ENCODE measurements at places on chromosomes 4 and X. TPM values are rescaled to one million over a fixed set of nuclear protein-coding genes. Genes with fewer than 3 reads are reported as not detected.
A peak's percentile ranks its signal among the peaks of the same experiment; 100 is the strongest.

Gene ITM2A
- 51.7 TPM for total RNA-seq

Gene MAGEA2
- total RNA-seq, result 67.5 TPM

Gene PGAM4
- not detected for total RNA-seq

Gene NUDT10
- 1.9 TPM for total RNA-seq

Gene CFI
- total RNA-seq, result 0.26 TPM

Gene CRMP1
- total RNA-seq, result 0.72 TPM

Gene GAGE12E
- total RNA-seq, result 34.1 TPM

Gene PCDH19
- not detected for total RNA-seq

Gene COL4A5
- 5.5 TPM for total RNA-seq

Gene PPEF1
- total RNA-seq, result 5.0 TPM

GRCh38 chr4:20456407-20456806 is 204.7 kb downstream of the SLIT2 start:
- no peak for DNase-seq

DNA sequence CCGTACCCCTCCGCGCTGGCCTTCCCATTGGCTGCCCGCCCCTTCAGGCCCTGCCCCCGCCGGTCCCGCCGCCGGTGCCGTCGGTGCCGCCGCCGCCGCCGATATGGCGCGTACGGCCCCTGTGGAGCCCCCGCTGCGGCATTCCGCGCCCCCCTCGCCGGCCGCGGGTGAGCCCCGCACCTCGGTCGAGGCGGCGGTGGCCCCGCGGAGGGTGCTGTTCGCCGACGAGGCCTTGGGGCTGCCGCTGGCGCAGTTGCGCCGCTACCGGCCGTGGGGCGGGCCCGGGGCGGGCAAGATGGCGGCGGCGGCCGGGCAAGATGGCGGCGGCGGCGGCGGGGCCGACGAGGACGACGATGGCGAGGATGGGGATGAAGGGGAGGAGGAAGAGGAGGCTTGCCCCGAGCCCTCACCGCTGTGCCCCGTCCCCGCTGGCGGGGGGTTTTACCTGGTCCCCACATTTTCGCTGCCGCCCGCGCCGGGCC is at the start of gene PPP1R3F:
PPP1R3F (plus strand) TSS at position 27 of the 482 bp plus-strand sequence; CDS start at position 104, 77 bp downstream.
- no peak for DNase-seq

DNA sequence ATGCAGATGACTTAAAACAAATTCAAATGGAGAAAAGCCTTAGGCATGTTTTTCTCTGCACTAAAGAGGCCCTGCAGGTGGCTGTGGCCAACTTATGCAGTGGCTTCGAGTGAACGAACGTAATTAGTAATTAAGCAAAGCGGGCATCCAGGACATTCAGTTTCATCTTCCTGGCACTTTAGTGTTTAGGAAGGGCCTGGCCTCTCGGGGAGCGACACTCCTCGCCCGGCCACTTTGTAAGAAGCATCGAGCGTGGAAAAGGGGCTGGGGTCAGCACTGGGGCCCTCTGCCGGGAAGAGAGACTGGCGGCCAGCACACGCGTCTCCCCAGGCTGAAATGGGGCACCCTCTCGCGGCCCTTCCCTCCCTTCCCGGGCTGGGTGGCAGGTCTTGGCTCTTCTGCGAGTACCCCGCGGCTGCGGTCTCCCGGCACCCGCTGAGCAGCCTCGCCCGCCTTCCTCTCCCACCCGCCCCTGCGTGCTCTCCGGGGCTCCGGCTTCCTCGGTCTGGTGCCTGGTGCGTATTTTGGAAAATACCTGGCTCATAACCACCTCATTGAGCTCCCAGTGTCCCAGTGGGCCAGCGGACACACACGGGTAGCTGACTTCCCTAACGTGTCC is 677 bp upstream of the CYP4V2 start:
- DNase-seq, result peak; percentile 15

GRCh38 chrX:122046815-122047214 is 999.4 kb downstream of the GLUD2 start:
- no peak for DNase-seq

GRCh38 chrX:48511560-48511959 is 2.8 kb downstream of the PORCN start:
- peak; percentile 41 for DNase-seq

DNA sequence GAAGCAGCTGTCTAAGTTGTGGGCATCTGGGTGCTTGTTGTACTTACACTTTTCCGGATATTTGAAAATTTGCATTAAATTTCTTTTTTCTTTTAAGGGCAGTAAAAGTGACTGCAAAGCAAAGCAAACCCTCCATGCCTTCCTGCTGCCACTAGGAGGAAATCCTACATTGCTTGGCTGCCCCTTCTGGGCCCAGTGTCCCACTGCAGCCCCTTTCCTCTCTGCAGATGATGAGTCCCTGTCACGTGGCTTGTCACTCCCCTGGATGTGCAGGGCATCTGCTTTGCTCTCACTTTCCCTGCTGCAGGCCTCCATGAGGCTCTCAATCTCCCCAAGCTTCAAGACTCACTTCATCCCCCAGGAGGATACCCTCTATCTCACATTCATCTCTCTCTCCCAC is 12.7 kb downstream of the TSR2 start:
- peak; percentile 54 for DNase-seq

GRCh38 chr4:42570221-42570620 is 86.7 kb downstream of the ATP8A1 start:
- no peak for DNase-seq

GRCh38 chr4:142725886-142726285 is 120.2 kb downstream of the INPP4B start:
- DNase-seq, result no peak

GRCh38 chrX:31349515-31349914 is 277.7 kb upstream of the FTHL17 start:
- no peak for DNase-seq

DNA sequence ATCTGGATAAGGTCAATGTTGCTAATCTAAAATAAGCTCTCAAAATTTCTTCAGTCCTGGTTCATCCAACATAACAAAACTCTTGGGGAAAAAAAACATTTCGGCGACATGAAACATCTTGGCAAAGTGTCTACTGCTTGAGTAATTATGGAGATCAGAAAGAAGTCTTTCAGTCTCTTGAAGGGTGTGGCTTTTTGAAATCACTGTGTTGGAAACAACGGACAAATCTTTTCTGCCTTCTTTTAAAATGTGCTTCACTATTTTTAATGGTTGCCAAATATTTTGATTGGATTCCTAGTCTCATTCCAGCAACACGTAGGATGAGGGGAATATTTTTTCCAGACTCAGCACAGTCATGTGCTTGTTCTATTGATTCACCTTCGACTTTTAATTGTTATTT is 138.6 kb downstream of the KLHL8 start:
- DNase-seq, result no peak

- DNase-seq, result no peak
Measured at GRCh38 chr4:25539241-25539640, 116.4 kb upstream of the SLC34A2 start.

DNA sequence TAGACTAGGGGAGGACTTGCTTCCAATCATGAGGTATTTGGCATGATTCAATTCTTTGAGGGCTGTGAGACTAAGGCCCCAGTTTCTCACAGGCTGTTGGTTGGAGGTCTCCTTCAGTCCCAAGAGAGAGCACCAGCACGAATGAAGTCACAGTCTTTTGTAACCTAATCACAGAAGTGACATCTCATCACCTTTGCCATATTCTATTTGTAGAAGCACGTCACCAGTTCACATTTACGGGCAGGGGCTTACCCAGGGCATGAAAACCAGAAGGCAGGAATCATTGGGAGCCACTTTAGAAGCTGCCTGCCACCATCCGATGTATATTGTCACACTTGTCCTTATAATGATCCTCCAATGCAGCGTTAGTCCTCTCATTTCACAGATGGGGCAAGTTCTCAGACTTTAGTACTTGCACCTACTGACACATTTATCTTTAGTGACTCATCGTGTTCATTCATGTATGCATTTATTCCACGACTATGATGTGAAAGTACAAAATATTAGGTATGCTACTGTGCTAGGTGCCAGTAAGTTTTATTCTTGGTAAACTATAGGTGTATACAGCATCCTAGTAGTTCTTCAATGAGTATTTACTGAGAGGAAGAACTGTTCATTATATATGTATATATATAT is 163.8 kb upstream of the PGRMC2 start:
- DNase-seq, result no peak

DNA sequence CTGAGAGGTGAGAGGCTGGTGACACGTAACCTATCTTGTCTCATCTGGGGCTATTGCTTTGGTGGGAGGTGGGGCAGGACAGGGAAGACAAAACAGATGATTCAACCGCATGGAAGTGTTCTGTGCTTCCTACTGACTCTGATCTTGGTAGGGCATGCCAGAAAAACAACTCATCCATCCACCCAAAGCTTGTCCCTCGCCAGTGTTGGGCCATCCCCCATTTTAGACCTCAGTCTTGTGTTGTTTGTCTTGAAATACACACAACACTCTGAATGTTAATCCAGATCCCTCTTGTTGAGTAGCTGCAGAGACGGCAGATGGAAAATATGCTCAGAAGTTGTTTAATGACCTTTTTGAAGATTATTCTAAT is 377 bp downstream of the CHRNA9 start:
- no peak for DNase-seq

GRCh38 chrX:118536687-118537461 is 41.3 kb downstream of the DOCK11 start:
- peak; percentile 38 for DNase-seq

GRCh38 chrX:120749141-120749846 is 119.4 kb upstream of the C1GALT1C1 start:
- no peak for DNase-seq

DNA sequence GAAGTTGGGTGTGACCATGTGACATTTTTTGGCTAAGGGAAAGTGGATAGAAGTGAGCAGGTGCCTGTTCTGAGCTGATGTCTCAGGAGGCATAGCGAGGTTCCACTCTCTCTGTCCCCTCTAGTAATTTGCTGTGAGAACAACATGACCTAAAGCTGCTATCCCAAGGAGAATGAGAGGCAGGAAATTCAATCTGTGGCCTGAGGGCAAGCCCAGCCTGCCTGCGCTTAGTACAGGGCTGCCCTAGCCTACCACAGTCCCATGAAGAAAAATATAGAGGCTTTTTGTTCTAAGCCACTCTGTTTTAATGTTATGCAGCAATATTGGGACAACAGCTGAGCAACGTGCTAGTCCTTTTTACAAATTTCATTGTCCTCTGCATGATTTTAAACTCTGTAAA is 193.1 kb downstream of the LDB2 start:
- peak; percentile 67 for DNase-seq

DNA sequence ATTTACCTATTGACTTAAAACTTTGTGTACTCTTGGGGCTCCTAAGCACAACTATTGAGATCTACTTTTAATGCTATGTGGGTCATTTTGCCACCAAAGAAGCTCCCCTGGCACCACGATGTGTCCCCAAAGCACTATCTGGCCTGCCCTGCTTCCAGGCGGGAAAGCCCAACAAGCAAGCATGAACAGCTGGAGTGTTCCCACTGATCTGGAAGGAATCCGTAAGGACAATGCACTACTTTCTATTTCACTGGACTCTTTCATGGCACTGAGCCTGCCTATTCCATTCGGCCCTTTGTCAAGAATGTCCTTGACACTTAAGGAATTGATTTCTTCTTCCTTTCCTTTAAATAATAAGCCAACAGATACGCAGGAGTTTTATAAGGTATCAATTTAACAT is 38.8 kb downstream of the GRIA3 start:
- no peak for DNase-seq

- no peak for DNase-seq
Measured at GRCh38 chr4:61336916-61337315, 136.8 kb downstream of the ADGRL3 start.

GRCh38 chrX:25536307-25536970 is 520.7 kb upstream of the ARX start:
- DNase-seq, result no peak

DNA sequence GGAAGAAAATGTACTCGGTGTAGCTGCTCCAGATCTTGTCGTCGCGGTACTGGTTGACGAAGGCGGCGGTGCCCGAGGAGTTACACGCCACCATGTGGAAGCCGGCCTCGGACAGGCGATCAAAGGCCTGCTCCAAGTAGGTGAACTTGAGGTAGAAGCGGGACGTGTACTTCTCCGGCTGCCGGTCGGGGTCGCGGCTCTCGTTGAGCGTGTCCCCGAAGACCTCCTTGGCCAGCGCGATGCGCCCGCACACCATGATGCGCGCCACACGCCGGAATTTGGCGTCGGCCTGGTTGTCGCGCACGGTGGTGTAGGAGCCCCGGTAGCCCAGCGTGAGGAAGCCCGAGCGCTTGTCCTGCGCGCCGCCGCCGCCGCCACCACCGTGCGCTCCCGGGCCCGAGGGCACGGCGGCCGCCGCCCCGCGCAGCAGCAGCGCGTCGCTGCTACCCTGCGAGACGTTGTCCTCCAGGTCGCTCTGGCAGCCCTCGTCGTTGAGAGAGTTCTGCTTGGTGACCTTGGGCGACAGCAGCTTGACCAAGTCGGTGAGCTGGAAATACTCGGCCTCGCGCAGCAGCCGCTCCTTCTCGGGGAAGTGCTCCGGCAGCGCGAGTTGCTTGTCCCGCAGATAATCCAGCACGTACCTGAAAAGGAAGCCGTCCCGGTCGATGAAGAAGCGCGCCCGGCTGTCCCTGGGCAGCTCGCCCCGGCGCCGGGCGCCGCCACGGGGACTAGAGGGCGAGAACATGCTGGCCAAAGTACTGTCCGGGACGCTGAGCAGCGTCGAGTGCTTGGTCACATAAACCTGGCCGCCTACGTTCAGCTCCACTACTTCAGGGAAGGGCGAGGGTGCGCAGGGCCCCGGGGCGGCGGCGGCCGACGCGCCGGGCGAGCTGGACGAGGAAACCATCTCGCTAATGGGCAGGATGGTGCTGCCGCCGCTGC is 775 bp downstream of the KCTD8 start:
- no peak for DNase-seq

DNA sequence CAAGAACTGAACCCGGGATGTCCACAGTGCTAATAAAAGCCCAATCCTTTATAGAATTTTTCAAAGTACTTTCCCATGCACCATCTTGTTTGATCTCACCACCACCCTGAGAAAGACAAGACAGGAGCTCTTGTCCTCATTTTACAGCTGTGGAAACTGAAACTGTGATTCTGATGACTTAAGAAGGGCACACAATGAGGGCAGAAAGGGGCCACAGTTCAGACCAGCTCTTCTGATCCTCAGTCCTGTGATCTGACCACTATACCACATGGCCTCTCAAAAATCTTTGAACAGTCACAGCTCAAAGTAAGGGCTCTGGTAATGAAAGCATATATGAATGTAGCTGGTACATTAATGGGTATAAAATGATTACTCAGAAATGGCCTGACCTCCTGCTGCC is 127.3 kb upstream of the CPEB2 start:
- DNase-seq, result peak; percentile 78

- no peak for DNase-seq
Measured at GRCh38 chrX:50638123-50638522, 167.5 kb upstream of the DGKK start.

- DNase-seq, result no peak
Measured at GRCh38 chrX:153875391-153876111, 10.4 kb downstream of the L1CAM start.

DNA sequence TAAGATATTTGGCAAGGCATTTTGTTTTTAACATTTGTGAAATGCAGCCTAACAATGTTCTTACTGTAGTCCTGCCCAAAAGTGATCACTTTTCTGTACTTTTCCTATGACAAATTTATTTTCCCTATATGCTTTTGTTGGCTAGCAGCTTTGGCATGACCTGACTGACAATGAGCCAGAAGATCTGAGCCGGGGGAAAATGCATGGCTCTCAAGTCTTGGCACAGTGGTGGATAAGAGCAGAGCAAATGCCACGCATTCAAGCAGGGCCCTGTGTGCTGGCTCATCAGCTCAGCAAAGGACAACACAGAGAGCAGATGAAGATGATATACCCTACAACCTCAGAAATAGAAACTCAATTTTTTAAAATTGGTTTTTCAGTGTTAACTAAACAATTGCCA is 187.3 kb downstream of the ANAPC10 start:
- DNase-seq, result no peak

Measured in SK-MEL-5 (cell line).